ENCODE measurements at places on chromosomes 3 and 15. TPM values are rescaled to one million over a fixed set of nuclear protein-coding genes. Genes with fewer than 3 reads are reported as not detected.

Gene SLC27A2
- 0.55 TPM for polyA plus RNA-seq

Gene CCDC174
- 19.6 TPM for polyA plus RNA-seq

Gene PRICKLE2
- 10.7 TPM for polyA plus RNA-seq

Gene AADACL2
- polyA plus RNA-seq = 2.5 TPM

Gene CTXN2
- polyA plus RNA-seq = not detected

Gene EPHB1
- 53.4 TPM for polyA plus RNA-seq

Gene CCDC80
- polyA plus RNA-seq = 97.3 TPM

Gene SLC9C1
- 0.34 TPM for polyA plus RNA-seq

Gene PPM1L
- 8.7 TPM for polyA plus RNA-seq

Gene GUCA1C
- polyA plus RNA-seq = not detected

Gene IRAK2
- 0.48 TPM for polyA plus RNA-seq

Gene NCEH1
- 1.8 TPM for polyA plus RNA-seq

Gene ANKDD1A
- 4.6 TPM for polyA plus RNA-seq

Gene SLC6A11
- polyA plus RNA-seq = not detected

Measured in muscle of leg (tissue), 16 donors.